Adipocyte (in vitro differentiated cells): ENCODE measurements at places on chromosomes 3 and 15.

DNA sequence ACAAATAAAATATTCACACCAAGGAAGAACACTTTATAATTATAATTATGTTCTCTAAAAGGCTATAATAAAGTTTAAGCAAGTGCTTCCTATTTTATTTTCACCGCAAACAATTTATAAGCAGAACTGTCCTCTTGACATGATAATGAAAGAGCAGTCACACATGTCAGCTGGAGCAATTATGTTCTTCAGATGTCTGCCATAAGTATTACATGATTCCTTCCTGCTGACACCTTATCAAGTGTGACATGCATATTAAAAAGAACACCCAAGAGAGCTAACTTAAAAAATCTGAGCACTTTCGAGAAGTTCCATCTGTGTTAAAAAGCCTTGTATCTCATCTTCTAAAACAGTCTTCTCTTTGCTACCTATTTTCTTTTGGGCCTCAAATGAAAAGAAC lies 249.5 kb downstream of the SQOR start:
- DNase-seq: no peak

DNA sequence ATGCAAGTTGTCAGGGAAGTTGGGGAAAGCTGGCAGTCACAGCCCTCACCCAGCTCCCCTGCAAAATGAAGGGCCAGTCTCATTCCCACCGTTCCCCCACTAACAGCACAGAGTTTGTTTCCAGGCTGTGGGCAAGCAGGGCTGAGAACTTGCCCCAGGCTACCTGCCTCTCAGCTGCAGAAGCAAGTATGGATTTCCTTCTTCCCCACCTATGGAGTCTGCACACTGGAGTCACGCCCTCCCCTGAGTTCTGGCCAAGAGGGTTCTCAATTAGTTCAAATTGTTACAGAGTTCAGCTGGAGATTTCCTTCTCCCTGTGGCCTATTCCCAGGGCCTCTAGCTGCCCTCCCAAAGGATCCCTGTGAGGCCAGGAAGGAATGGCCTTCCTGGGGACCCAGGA lies 90.1 kb upstream of the ATP11B start:
- no peak for DNase-seq

GRCh38 chr3:20240154-20240883 lies 54.3 kb upstream of the SGO1 start:
- DNase-seq: no peak

DNA sequence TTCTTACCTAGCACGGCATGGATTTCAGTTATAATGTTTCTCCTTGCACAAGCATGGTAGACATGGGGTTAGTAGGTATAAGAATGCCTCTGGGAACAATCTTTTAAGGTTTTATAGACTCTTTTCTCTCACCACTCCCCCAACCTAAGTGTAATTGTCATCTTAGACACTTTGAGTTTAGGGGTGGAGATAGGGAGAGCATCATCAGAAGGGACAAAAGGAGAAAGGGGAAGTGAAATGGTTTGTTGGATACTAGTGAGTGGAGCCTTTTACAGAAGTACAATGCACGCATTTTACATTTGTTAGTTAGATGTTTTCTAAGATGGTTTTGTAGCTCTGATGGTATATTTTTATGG lies 189.2 kb downstream of the TP63 start:
- DNase-seq: no peak

DNA sequence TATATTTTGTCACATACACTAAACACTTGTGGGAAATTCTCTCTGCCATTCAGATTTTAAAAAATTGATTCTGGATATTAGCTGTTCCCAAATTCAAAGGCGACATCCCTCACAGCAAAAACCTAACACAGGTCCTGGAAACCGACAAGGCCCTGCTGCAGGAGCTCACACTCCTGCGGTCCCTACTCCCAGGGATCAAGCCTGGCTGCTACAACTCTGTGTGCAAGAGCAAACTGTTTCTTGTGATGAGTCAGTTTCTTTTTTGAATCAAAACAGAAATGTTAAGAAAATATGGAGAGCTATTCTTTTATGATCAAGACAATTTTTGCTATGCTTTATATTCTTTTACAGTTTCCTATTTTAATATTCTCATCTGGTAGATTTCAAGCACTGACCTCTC lies 51.0 kb upstream of the TJP1 start:
- peak; percentile 30 for DNase-seq
